NCI-H1417 (cell line): ENCODE measurements at places on chromosomes 4 and X.
A peak's percentile ranks its signal among the peaks of the same experiment; 100 is the strongest.

GRCh38 chrX:110044346-110045249 is 41.7 kb downstream of the TMEM164 start:
- no peak for DNase-seq

DNA sequence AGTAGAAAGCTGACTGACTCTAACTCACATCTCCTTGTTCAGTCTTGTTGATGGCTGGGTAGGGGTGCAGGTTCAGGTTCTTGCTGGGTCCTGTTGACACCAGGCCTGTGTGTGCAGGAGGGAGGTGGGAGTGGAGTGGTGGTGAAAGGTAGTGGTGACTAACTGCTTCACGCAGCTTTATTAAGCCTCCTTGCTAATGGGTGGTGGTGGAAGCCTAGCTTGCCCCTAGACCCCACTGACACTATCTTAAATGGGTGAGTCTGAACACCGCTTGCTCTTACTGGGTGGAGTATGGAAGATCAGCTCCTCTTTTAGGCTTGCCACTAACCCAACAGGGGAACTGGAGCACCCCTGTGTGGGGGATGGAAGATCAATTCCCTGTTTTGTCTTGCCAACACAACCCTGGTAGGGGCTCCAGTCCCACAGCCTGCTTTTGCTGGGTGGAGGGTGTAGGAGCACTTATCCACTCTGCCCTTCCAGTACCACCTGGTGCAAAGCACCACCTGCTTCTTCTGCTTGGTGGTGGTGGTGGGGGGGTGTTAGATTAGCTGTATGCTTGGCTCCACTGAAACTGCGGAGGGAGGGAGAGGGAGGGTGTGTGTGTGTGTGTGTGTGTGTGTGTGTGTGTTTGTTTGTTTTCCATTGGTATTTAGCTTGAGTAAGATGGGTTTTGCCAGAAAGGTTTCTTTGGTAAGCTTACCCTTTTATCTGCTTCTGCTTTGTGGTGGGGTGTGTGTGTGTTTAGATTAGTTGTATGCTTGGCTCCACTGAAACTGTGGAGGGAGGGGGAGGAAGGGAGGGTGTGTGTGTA is 25.6 kb downstream of the KDM6A start:
- DNase-seq: no peak

DNA sequence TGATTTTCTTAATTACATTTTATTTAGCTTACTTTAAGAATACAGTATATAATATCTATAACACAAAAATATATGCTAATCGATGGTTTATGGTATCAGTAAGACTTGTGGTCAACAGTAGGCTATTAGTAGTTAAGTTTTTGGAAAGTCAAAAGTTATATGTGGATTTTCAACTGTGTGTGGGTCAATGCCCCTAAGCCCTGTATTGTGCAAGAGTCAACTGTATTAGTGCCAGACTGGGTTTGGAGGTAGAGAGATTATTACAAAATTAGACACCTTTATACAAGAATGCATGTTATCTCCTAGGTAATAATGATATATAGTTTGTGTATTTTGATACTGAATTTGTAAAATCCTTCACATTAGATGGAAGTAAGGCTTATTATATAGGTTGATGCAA is 100.3 kb upstream of the PRR32 start:
- no peak for DNase-seq

GRCh38 chrX:102491766-102492165 is 20.2 kb upstream of the TCP11X2 start:
- DNase-seq: no peak

- DNase-seq: no peak
Measured at GRCh38 chr4:133498149-133498548, 349.1 kb downstream of the PCDH10 start.

GRCh38 chr4:162586266-162586665 is 422.5 kb upstream of the FSTL5 start:
- no peak for DNase-seq

DNA sequence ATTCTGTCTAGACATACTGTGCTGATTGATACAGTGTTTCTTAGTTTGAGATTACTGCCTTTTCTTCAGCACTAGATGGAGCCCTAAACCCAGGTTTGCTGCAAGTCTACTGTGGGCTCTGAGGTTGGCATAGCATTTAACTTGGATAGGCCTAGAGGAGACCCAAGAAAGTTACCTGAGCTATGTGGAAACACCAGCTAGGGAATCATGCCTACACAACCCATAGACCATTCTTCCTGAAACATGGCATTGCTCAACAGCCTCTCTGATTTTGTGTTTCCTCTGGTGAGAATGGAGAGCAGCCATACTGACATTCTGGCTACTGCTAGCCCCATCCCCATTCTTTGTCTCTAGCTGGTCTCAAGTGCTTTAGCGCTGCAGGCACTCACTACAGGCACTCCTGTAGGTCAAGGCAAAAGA is 287.7 kb upstream of the PCDH18 start:
- DNase-seq: peak; percentile 39

DNA sequence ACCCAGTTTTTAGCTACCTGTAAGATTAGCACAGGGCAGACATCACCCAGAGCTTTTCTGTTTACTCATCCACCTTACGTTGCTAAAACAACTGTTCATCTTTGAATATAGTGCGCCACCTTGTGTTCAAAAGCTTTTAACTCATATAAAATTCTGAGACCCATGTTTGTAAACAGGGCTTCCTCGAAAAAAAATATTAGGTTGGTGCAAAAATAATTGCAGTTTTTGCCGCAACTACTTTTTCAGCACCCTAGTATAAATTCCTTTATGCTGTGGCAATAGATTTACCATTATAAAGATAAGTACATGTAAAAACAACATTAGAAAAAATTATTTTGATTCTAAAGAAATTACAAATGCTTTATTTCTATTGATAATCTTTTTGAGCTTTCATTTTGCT is 147.9 kb downstream of the LRBA start:
- peak; percentile 92 for DNase-seq

DNA sequence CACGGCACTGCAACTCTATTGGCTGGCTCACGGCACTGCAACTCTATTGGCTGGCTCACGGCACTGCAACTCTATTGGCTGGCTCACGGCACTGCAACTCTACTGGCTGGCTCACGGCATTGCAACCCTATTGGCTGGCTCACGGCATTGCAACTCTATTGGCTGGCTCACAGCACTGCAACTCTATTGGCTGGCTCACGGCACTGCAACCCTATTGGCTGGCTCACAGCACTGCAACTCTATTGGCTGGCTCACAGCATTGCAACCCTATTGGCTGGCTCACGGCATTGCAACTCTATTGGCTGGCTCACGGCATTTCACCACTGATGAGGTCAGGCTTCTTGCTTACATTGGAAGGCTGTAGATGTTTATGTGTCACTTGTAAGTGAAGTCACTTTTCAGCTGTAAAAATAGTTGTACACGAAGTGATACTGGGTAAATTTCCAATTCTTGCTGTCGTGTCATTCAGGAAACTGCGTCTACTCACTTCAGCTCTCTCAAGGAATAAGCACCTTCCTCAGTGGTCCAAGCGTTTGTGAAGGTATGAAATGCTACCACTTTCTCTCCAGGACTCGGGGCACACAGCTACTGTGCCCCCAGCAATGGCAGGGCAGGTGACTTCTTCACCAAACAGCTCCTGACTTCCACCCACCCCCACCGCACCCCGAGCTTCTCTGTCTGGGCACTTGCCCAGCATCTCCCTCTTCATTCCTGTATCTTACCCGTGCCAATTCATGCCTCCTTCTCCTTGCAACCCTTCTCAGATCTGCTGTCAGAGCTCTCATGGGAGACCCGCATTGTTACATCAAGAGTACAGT is 141.3 kb downstream of the AFAP1 start:
- no peak for DNase-seq

DNA sequence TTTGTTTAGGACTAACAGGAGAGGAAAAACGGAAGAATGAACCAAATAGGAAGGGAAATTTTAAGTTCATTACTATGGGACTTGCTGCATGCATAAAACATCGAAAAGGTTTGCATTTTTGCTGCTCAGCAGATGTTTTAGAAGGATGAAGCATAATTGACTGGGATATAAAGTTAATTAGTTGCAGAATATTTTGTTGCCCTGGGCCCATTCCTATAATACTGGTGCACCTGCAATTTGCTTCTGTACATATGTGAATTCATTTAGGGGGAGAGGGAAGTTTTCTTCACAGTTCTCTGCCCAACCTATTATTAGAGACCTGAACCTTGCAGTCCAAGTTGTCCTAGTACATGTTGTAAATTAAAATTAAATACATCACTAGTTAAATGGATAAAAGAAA is 232.0 kb downstream of the UGT8 start:
- DNase-seq: peak; percentile 6

DNA sequence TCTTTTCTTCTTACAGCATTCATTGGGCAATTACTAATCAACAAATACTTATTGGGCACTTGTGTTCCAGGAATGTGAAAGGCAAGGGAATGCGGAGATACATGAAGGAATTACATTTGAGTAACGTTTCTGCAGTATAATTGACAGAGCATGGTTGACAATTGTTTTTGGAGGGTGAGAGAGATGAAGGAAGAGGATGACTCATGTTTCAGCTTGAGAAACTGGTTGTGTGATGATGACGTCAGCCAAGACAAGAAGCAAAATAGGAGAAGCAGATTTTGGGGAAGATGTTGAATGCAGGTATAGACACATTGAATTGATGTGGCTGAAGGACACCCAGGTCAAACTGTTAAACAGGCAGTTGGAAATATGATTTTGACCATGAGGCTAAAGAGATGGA is 8.0 kb upstream of the CPEB2 start:
- DNase-seq: no peak

DNA sequence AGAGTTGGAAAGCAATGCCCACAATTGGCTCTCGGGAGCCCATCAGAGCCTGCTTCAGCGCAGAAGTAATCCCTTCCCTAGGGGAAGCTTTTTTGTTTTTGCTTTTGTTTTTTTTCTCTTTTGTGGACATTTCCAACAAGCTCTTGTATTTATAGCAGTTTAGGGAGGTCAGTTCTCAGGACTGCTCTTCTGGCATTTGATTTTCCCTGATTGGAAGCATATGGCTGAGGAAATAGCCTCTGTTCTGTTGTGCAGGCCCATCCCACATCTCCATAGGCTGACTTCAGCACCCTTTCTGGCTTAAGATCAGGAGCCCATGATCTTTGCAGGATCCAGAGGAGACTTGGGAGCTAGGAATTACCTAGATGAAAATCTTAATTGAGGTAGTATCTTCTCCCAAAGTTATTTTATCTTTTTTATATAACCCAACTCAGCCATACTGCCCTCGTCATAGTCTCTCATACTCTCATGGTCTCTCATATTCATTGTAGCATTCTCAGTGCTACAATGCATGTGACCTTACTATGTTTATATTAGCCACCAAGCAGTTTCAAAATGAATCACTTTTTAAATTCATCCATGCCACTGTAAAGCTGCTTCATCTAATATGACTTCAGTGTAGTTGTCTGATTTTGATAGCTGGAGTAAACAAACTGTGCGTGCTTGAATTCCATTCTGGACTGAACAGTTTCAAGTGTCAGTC is 16.7 kb downstream of the PAGE4 start:
- no peak for DNase-seq

- DNase-seq: no peak
Measured at GRCh38 chrX:134738445-134738844, 80.2 kb upstream of the PLAC1 start.

GRCh38 chr4:138852681-138853080 is 162.9 kb upstream of the NOCT start:
- DNase-seq: no peak

- DNase-seq: no peak
Measured at GRCh38 chr4:26000274-26000950, 86.4 kb downstream of the SMIM20 start.

GRCh38 chr4:79177388-79177787 is 148.5 kb downstream of the NAA11 start:
- no peak for DNase-seq

GRCh38 chr4:182699795-182700194 is 217.4 kb downstream of the DCTD start:
- no peak for DNase-seq

GRCh38 chr4:41579526-41579925 is 41.6 kb downstream of the LIMCH1 start:
- DNase-seq: no peak

GRCh38 chr4:186030795-186031194 is 38.2 kb upstream of the TLR3 start:
- DNase-seq: no peak

GRCh38 chr4:86921608-86922252 is 13.1 kb upstream of the AFF1 start:
- DNase-seq: no peak

DNA sequence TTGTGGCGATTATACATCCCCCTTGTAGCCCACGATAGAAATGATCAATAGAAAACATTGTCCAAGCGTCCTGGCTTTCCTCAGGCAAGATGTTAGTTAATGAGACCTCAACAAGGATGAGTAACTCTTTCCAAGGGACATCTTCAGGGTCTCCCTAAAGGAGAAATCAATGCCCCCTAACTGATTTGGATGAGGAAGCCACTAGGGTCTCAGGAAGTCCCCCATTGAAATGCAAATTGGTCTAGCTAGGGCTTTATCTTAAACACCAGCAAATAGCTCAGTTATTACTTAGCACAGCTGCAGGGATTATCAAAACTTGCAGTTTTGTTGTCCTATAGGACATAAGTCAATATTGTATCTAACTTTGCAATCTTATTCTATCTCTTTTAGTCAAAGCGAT is 721.5 kb downstream of the IL1RAPL1 start:
- no peak for DNase-seq

DNA sequence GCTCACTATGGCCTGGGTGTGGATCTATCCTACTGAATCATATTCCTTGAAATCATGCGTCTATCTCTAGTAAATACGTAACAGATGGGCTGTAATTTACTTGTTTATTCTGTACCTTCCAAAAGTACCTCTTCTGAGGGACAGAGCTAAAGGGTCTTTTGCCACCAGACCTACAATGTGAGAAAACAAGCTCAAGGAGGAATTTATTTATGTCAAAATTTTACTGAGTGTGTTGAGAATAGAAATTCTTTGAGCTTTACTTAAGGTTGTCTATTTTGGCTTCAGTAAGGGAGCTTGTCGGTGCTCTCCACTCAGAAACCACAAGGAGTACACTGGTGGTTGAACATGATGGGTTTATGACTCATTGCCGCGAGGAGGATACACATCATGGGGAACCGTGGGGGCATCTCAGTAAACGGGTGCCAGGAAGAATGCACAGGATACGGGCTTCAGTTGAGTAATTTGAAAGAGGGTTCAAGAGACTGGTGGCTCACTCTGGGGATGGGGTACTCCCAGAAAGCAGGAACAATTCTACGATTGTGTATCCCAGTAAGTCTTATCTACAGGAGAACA is 3.0 kb downstream of the ANK2 start:
- DNase-seq: no peak
